ENCODE measurements at places on chromosomes 3 and 15. TPM values are rescaled to one million over a fixed set of nuclear protein-coding genes. Genes with fewer than 3 reads are reported as not detected.

DNA sequence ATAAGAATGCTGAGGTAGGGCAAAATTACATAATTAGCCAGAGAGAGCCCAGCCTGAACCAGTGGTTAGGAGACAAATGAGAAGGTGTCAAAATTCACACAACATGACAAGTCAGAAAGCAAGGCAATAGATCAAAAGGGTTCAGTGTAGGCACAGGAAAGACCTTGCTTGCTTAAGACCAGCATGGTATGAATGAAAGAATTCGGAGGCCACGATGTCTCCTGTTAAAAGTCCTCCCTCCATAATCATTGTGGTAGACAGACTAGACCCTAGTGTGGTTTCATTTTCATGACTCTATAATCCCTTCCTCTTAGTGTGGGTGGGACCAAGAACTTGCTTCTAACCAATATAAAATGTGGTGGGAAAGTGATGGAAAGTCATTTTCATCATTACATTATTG, 98.7 kb upstream of the ANKRD28 start:
- no peak for DNase-seq

GRCh38 chr15:69163141-69163669, 2.8 kb downstream of the GLCE start:
- DNase-seq, result no peak

GRCh38 chr3:181637056-181637455, 74.7 kb upstream of the SOX2 start:
- DNase-seq, result no peak

TUSC7 gene
- polyA plus RNA-seq, result 24.0 TPM

FAN1 gene
- polyA plus RNA-seq, result 22.5 TPM

SLC28A2 gene
- polyA plus RNA-seq, result not detected

CMTM8 gene
- 1.8 TPM for polyA plus RNA-seq

CHRFAM7A gene
- 9.3 TPM for polyA plus RNA-seq
